ENCODE measurements at places on chromosomes 12 and 14.

- DNase-seq = no peak
Measured at GRCh38 chr12:117857632-117858612, 110.9 kb downstream of the KSR2 start.

DNA sequence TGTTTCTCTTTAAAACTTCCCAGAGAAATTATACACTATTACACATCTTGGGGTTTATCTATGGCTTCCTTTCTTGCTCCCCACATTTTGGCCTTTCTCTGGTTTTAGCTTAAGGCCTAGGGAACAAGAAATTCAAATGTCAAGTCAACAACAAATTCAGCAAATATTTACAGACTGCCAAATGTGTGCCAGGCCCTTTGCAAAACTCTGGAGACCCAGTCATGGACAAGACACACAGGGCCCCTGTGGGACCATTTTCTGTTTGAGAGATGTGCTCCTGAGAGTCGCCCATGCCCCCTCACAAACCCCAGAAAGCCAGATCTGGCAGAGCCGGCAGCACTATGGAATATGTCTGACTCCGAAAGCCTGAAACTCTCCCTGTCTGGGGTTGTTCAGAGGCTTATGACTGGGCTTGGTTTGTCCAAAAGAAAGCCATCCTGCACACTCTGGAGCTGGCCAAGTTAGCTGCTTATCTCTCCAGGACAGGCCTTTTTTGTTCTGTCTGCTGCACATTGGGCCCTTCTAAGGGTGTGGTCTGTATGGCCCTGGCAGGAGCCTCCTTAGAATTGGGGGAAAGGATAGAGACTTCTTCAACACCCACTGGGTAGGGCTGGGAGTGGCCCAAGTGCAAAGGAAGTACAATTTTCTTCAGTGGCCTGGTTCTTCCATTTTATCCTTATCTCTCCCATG lies 1.1 kb upstream of the KRT3 start:
- no peak for DNase-seq

- DNase-seq = no peak
Measured at GRCh38 chr12:77943466-77943865, 112.8 kb downstream of the NAV3 start.

- peak; percentile 51 for DNase-seq
Measured at GRCh38 chr12:74980510-74980909, 229.1 kb downstream of the KCNC2 start.

- no peak for DNase-seq
Measured at GRCh38 chr12:93191956-93192355, 185.8 kb upstream of the NUDT4 start.

DNA sequence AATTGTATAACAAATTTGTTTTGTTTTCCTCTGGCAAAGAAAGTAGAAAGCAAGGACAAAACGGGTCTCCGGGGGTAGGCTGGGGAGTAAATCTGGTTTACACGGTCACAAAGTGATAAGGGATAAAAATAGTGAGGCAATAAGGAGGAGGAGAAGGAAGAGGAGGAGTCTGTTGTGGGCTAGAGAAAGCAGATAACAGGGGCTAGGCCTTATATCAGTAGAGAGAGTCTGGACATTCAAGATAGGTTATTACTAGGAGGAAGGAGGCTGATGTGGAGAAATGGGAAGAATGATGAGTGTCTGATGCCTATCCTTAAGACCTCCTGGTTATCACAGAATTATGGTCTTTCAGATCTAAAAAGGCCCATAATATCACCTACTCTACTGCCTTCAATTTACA lies 83.2 kb upstream of the SSTR1 start:
- no peak for DNase-seq

DNA sequence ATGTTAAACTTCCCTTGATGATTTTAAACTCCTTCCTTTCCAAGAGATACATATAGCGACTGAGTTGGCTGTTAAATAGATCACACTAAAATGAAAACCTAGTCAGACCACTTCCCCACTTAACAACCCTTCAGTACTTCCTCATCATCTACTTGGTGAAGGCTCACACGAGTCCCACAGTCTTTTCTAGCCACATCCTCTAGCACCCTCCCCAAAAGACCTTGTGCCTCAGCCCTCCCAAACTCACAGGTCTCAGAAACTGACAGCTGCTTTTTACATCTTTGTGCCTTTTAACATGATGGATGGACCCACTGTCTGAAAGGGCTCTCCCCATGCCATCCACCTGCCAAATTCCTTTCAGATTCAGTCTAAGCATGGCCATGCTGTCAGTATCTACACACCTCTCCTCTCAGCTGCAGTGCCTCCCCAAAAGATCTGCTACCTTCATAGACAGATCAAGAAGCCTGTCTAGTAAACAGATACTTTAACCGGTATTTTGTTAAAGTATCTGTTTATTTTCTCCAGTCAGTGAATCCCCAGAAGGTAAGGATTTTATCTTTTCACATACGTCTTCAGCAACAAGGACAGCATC lies 65.1 kb upstream of the GPHB5 start:
- no peak for DNase-seq

DNA sequence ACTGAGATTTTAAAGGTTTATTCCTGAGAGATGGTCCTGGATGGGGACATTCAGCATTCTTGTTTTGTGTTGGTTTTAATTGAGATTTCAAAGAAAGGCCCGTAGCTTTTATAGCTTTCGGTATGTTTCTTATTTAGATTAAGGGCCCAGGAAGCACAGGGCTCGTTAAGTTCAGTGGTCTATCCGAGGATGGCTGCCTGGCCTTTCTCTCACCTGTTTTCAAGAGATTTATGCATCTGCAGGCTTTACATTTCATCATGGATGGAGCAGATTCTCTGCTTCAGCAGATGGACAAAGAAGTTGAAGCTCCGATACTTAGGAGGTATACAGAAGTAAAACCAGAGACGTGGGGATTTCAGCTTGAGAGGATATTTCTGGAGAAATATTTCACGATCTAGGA lies 16.0 kb downstream of the FZD10 start:
- no peak for DNase-seq

- DNase-seq = no peak
Measured at GRCh38 chr14:22476005-22476751, 112.8 kb downstream of the DAD1 start.

- DNase-seq = no peak
Measured at GRCh38 chr12:104414581-104415341, 42.0 kb upstream of the CHST11 start.

- DNase-seq = no peak
Measured at GRCh38 chr12:9132008-9132535, 16.4 kb upstream of the A2M start.

DNA sequence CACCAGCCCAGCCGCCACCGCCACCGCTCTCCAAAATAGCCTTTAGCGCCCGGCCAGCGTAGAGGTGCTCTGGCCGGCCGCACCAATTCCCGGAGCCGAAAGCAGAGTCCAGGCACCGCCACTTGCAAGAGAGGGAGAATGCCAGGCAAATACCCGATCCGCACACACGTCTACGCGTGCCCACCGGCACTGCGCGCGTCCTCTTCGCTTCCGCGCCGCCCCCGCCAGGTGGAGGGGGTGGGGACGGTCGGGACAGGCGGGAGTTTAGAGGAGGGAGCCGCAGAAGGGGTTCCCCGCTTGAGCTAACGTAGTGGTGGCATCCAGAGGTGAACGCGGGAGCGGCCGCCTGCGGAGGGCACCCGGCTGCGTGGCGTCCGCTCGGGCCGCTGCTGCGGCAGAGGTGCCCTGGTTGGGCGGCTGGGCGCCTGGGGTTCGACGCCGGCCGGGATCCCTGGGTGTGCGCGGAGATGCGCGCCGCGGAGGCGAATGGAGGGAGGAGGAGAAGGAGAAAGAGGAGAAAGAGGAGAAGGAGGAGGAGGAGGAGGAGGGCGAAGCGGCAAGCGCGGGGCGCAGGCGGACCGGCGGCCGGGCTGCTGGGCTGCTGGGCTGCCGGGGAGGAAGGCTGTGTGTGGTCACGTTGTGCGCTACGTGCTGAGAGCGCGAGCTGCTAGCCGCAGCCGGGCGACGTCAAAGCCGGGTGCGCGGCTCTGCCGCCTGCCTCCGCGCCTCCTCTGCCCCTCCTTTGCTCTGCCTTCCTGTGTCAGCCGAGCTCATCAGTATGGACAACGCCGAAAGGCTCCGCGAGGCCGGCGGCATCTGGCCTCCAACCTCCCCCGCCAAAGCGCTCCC lies at the start of gene MDGA2:
Gene MDGA2 (minus strand): TSS at position 140 of the 849 bp plus-strand sequence.
- no peak for DNase-seq

DNA sequence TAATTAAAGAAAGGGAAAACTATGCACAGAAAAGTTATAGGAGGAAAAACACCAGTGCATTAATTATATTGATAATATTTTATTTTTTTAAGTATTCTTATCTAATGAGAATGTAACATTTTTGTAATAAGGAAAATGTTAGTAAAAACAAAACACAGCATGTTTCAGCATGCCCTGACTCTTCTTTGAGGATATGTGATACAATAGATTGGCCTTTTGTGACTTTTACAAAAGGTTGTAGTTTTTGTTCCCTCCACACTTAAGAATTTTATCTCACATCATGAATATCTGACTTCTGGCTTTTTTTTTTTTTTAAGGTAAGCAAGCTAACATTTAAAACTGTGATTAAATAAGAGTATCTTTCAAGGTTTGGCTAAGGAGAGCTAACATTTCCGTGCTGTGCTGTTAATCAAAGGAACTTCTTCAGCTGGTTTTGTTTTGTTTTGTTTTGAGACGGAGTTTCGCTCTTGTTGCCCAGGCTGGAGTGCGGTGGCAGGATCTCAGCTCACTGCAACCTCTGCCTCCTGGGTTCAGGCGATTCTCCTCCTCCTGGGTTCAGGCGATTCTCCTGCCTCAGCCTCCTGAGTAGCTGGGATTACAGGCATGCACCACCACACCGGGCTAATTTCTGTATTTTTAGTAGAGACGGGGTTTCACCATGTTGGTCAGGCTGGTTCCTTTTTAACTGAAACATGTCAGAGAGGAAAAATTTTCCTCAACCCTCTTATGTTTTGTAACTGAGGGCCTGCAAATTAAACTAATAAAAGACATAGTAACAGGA lies 30.8 kb upstream of the RESF1 start:
- no peak for DNase-seq

- no peak for DNase-seq
Measured at GRCh38 chr12:19031032-19031431, 98.5 kb upstream of the PLEKHA5 start.

GRCh38 chr12:132899033-132899432 lies 11.6 kb upstream of the CHFR start:
- DNase-seq = no peak

DNA sequence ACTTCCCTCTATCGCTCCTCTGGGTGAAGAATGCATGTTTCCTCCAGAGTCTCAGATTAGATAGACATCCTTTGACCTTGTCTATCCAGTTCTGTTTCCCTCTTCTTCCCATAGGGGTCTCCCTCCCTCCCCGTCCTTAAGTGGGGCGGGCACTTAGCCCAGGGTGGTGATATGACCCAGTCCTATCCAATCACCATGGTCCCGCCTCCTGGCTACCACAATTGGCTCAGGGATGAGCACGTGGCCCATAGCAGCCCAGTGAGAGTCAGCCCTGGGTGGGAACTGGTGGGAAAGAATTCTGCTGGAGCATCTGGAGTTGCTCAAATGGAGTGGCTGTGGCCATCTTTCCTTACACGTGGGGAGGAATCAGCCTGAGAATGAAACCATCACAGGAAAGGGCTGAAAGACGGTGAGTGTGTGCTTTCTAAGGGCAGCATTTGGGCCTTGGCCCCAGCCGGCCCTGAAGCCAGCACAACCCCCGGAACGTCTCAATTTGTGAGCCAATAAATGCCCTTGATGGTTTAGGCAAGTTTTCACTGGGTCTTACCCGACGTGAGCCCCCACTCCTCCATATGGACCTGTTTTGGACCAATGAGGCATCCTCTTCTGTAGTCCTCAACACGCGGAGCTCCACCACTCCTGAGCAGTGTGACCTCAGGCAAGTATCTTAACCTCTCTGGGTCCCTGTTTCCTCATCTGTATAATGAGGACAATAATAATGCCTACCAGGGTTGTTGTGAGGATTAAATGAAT lies 14.4 kb upstream of the MLXIP start:
- DNase-seq = peak; percentile 73

GRCh38 chr14:97408937-97409815 lies 612.0 kb downstream of the VRK1 start:
- DNase-seq = no peak

Measured in NCI-H2171 (cell line).